ENCODE measurements at places on chromosomes 12 and 14.

GRCh38 chr12:51959211-51959610, 7.7 kb downstream of the ACVR1B start:
- no peak for DNase-seq

GRCh38 chr14:45633220-45633984, 380.4 kb upstream of the MIS18BP1 start:
- no peak for DNase-seq

DNA sequence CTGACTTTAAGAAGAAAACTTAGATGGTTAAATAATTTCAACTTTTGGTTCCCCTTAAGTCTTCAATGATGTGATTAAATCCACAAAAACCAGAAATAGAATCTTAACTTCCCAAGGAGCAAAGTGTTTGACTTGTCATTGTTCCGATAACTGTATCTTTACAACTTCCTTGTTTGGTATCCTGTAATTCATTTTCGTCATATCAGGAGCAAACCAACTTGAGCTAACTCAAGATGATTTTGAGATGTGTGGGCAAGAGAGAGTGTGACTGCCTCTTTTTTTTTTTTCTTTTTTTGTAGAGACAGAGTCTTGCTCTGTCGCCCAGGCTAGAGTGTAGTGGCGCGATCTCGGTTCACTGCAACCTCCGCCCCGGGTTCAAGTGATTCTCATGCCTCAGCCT, 25.3 kb downstream of the DRAM1 start:
- DNase-seq, result no peak

DNA sequence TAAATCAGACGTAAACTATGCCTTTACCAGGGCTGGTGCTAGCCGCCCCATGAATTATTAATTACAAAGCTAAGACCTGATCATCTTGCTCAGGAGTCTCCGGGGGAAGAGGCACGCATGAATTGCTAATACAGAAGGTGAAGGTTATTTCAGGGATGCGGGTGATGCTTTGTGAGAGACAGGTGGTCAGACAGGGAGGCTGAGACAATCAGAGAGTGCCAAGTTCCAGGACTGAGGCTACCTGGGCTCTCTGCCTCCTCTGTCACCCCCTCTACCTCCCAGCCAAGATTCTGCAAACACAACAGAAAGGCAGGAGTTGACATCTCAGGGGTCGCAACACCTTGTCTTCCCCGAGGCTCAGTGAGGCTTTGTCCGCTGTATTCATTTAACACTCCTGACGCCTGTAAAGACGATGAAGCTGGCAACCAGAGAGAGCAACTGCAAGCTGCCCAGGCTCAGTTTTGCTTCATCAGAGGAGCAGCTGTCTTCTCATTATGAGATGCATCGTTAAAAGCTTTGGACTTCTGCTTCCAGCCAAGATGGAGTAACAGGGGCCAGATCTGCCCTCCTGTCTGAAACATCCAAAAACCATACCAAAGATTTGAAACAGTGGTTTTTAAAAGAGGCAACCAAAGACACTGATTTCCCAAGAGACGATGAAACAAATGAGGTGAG, 46.6 kb downstream of the PRIMA1 start:
- DNase-seq, result no peak

DNA sequence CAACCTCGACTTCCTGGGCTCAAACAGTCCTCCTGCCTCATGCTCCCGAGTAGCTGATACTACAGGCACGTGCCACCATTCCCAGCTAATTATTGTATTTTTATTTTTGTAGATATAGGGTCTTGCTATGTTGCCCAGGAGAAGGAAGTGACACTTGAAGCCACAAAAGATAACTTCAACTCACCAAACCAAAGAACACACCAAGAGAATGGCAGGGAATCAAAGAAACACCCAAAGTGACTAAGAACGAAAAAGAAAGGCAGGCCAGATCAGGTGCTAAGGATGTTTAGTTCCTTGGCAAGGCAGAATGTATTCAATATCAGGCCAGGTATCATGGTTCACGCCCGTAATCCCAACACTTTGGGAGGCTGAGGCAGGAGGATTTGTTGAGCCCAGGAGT, 10.1 kb upstream of the TPCN1 start:
- no peak for DNase-seq

GRCh38 chr12:4985820-4986219, 57.9 kb upstream of the KCNA5 start:
- no peak for DNase-seq

GRCh38 chr12:106583242-106584103, 669 bp downstream of the RFX4 start:
- DNase-seq, result peak; percentile 37

Measured in GM13977 (cell line).